ENCODE measurements at places on chromosomes 4 and X.

GRCh38 chr4:52833941-52834525, 28.1 kb upstream of the RASL11B start:
- no peak for DNase-seq

DNA sequence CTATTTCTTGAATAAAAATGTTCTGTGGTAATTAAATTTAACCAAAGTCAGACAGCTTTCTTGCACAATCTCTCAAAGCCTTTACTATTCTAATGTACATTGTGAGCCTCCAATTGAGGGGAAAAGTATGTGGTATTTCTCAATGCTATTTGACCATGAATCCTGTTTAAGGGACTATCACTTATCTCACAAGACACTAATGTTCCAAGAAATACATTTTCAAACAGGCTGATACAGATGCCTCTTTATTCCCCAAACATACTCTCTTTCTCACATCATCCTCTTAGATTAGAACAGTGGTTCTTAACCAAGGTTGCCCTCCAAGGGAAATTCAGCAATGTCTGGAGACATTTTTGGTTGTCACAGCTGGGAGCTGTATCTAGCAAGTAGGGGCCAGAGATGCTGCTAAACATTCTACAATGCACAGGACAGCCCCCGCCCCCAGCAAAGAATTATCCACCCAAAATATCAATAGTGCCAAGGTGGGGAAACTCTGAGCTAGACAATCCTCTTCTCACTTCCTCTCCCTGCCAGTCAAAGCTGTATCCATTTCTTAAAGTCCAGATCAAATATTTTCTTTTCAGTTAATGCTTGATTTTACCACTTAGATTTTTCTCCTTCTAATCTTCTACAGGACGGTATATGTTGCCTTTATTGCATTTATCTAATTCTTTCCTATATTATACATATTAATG, 129.2 kb upstream of the TRIM2 start:
- no peak for DNase-seq

DNA sequence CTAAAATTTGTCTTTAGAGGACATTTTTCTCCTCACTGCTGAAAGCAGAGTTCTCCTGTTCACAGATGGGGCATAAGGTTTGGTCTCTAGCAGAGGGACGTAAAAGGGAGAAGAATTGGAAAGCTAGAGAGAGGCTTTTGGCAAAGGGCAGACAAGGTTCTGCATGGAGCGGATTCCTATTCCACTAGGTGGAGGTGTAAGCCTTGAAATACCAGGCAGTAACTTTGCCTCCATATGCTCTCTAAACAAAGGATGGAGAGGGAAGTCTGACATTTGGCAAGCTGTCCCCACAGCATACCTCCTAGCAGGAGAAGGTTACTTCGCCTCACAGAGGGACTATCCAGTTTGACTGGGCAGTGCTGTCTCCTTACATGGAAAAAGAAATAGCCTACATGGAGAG, 174.7 kb downstream of the DACH2 start:
- DNase-seq = no peak

- no peak for DNase-seq
Measured at GRCh38 chr4:63460075-63460474, 949.2 kb downstream of the TECRL start.

DNA sequence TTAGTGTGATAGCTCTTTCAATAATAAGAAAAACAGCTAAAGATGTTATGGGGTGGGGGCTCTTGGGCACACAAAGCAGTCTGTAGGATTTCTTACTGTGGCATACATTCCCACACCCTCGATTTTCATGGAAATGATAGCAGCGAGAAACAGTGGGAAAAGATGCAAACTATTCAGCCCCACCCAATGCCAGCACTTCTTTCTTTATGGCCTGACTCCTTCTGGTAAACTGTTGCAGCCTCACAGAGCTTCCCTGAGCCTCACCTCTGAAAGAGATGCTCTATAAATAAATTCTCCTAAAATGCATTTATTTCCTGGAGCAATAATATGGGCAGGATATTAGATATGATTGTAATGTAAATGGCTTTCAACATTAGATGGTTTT, 910 bp downstream of the ANK2 start:
- no peak for DNase-seq

DNA sequence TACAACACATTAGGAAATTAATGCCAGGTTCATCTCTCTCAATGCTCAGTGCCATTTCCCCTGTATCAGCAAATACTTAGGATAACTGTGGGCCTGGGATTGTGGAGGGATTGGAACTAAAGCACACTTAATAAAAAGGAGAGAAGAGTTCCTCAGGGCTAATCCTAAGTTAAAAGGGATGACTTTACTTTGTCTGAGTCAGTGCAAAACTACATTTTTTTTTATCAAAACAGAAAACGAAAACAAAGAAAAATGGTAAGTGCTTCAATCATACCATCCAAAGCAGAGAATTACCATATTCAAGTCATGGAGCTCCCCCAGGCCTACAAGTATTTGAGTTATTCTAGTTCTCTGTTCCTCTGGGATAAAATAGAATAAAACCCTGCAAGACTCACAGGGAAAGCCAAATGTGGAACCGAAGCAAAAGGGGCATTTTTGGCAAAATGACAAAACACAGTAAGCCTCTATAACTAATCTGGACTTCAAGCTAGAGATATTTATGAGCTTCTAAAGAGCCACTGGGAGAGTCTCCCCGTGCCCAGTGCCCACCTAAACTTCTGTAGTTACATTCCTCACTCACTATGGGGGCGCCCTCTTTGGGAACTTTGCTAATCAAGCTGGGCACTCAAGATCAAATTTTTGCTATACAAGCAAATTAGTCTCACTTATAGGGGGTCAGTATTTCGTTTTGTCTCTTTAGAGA, 53.4 kb downstream of the PALLD start:
- DNase-seq = no peak

- no peak for DNase-seq
Measured at GRCh38 chrX:116267511-116268040, 97.0 kb downstream of the AGTR2 start.

DNA sequence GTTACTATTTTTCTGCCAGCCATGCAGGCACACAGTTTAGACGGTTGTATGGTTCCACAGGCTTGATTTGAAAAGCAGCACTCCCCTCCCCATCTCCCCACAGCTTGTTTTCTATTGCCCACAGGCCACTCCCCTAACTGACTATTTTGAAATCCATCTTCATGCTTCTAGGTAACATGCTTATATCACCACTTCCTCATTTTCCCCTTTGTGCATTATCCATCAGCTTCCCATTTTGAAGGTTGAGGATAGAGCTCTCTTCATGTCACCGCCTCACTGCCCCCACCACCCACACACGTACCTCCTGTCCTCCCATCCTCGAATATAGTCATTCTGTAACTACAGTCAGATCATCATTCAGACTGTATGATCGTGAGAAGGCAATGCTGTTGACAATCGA, 224.7 kb downstream of the MID1 start:
- DNase-seq = no peak

- DNase-seq = no peak
Measured at GRCh38 chr4:157244348-157244747, 23.8 kb downstream of the GRIA2 start.

DNA sequence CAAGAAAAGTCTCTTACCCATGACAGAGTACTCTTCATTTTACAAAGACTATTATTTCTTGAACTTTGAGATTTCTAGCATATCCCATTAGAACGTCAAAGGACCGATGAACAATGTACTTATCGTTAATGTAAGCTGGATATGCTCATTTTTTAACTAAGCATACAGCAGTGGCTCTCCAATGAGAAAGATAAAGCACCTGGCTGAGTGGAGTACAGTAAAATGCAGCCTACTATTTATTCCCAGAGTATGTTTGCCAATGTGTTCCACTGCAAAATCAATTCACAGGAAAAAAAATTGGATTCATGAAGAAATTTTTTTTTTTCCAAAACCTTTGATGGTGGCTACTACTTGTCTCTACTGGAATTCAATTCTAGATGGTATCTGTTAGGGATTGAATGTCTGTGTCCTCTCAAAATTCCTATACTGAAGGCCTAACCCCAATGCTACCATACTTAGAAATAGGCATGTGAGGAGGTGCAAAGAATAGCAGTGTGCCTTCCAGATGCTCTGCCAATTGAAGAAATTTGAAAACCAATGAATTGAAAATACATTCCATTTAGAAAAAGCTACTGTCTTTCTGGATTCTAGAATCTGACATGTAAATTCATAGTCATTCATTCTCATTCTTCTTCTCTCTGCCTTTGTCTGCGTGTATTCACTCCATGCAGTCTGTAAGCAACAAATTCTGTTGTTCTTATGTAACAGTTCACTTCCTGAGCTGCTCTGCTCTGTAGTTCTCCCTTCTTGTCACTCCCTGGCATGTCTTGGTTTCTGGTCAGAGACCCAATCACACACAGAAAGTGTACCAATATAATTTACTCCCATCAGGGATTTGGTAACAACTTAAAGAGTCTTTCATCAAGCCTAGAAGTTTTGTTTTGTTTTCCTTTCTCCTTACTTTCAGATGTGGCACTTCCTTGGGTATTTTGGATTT, 61.4 kb downstream of the PAPSS1 start:
- no peak for DNase-seq

DNA sequence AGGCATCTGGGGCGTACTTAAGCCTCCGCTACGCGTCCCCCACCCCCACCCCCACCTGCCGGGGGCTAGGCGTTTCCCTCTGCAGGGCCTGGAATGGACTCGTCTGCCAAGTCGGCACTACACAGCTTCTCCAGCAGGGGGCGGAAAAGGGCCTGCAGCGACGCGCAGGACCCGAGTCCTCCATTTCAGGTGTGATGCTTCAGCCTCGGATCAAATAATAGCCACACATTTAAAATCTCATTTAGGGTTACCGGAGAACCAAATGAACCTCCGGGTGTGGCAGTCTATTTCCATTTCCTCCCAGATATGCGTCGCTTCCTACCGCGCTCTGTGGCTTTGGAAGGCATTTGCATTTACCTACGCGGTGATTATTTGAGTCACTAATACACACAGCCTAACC, 2.9 kb downstream of the PAK3 start:
- DNase-seq = no peak

- no peak for DNase-seq
Measured at GRCh38 chr4:120672558-120673147, 249.9 kb downstream of the PRDM5 start.

GRCh38 chr4:52780206-52780605, 29.0 kb upstream of the ERVMER34-1 start:
- peak; percentile 3 for DNase-seq

DNA sequence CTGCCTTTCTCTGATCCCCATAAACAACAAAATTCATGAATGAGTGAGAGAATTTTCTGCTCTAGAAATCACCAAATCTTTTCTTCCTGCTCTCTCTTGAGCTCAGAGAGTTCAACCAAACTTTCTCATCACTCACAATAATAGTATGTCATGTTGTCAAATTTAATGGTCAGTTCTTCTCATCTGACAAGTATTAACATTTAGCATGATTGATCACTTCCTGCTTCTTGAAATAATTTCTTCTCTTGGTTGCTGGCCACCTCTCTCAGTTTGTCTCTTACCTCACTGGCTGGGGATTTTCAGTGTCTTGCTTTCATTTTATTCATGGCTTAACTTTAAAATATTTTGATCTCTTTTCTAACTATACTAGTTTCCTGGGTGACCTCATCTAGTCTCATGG, 25.5 kb upstream of the FGF5 start:
- no peak for DNase-seq

DNA sequence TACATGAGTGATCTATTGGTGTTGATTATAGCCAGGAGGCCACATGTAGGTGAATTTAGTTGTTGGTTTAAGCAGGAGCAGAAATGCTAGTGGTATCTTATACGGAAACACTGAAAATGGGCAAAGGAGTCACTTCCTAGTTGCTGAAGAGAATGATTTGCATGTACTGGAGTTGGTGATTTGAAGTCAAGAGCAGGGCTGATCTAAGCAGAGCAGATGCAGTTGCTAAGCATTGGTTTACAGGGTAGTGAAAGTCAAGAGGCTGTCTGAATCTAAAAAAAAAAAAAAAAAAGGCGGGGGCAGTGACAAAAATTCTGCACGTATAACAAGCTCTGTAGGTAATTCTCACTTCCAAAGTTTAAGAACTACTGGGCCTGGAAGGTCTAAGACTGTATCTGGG, 90.4 kb upstream of the HPRT1 start:
- no peak for DNase-seq

- peak; percentile 1 for DNase-seq
Measured at GRCh38 chr4:135354876-135355275, 1153.3 kb upstream of the PABPC4L start.

DNA sequence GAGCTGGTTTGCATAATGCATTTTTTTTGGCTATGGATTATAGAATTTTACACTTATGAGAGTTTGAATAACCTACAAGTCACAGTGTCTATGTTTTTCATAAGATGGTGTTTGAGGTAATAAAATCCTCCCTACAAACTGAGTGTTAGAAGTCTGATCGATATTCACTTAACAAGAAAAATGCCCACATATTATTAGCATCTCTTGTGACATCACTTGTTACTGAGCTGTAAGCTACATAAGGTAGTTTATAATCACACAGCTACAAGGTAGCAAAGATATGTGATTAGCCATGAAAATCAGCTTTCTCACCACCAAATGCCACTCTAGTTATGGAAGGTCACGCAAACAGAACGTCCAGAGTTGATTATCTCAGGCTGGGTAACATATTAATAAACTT, 669.6 kb downstream of the PCDH18 start:
- no peak for DNase-seq

DNA sequence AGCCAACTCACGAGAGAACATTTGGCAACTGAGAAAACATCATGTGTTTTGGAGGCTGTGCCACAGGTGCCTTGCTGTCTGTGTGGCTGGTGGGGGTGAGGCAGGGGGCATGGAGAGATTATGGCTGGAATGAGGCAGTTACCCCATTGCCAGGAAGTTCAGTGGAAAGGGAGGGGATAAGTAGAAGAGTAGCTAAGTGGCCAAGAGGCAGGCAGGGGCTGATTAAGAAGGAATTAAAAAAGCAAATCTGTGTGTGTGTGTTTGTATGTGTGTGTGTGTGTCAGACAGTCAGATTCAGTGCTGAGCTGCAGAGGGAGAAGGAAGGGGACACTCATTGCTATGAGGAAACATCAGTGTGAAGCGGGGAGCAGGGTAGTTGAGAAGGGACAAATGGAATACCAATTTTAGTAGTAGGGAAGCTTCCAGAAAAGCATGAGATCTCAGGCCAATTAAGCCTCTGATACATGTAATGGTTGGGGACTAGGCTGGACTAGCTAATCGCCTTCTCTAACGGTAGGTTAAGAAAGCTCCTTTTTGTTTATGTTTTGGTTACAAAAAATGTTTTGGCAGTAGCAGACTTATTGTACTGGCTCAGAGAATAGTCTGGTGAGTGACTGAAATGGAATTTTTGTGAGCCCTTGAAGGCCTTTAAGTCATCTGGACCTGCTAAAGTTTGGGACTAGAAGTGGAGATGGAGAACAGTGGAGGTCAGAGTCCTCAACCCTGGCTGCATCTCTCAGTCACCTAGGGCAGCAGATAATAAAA, 18.5 kb downstream of the TMEM164 start:
- peak; percentile 37 for DNase-seq
